A172 (cell line): ENCODE measurements at places on chromosomes 4 and X. TPM values are rescaled to one million over a fixed set of nuclear protein-coding genes. Genes with fewer than 3 reads are reported as not detected.

DNA sequence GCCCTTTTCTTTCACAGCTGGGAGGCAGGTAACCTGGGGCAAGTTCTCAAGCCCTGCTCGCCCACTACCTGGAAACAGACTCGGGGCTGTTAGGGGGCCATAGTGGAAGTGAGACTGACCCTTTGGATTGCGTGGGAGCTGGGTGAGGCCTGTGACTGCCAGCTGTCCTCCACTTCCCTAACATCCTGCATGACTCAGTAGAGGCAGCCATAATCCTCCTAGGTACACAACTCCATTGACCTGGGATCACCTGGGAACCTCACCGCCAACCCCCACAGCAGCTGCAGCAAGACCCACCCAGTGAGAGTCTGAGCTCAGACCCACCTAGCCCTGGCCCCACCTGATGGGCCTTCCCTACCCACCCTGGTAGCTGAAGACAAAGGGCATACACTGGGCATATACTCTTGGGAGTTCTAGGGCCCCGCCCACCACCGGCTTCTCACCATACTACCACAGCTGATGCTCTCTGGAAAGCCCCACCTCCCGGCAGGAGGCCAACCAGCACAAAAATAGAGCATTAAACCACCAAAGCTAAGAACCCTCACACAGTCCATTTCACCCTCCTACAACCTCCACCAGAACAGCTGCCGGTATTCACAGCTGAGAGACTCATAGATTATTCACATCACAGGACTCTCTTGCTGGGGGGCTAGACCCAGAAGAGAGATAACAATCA, 61.1 kb upstream of the DCTD start:
- peak; percentile 91 for DNase-seq

GRCh38 chr4:12965334-12965733, 518.8 kb downstream of the RAB28 start:
- DNase-seq, result no peak

DNA sequence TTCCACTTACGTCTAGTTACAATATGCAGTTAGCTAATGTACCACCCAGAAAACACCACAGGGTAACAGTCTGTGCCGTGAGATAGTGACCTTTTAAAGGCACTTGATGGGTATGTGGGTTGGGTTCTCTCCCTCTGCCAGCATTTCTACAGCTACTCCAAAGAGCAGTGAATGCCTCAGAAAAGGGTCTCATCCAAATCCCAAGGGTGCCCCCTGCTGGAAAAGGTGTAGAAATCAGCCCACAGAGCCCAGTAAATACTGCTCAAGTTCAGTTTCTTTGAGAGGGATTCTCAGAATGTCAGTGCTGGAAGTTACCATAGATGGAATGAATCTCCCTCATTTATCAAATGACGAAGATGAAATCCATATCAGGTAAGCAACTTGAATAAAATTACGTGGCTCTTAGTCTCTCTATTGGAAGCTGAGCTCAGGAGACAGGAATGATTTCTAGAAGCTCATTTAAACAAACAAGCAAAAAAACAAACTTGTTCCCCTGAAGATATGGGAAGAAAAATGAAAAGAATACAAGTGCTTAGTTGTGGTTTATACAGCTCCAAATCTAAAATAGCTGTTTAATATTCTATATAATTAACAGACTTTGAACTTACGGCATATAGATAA, 9.5 kb downstream of the RNF175 start:
- DNase-seq, result peak; percentile 59

DNA sequence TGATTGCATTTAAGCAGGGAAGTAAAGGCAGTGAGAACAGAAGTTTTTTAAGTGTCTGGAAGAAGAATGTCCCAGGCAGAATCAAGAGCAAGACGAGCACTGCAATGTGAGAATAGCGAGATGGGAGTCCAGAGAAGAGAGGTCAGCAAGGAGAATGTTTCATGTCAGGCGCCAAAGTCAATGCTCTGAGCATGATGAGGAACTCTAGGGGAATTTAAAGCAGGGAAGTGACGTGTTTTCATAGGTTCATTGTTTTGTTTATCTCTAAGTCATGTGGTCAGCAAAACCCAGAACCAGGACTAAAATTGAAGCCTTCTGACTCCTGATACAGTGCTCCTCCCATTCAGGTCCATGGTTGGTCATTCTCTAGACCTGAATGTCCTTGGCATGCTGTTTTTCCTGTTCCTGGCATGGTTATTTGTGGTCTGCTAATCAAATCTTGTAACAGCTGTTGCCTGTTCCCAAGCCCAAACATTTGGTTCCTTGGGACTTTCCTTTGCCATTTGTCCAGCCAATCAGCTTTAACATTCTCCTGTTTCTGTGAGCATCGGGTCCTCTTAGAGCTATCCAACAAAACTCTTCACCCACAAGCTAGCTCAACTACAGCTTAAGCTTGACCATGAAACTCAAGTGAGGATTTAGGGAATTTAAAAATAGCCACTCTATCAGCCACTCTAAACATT, 37.7 kb downstream of the PTCHD1 start:
- DNase-seq, result no peak

DNA sequence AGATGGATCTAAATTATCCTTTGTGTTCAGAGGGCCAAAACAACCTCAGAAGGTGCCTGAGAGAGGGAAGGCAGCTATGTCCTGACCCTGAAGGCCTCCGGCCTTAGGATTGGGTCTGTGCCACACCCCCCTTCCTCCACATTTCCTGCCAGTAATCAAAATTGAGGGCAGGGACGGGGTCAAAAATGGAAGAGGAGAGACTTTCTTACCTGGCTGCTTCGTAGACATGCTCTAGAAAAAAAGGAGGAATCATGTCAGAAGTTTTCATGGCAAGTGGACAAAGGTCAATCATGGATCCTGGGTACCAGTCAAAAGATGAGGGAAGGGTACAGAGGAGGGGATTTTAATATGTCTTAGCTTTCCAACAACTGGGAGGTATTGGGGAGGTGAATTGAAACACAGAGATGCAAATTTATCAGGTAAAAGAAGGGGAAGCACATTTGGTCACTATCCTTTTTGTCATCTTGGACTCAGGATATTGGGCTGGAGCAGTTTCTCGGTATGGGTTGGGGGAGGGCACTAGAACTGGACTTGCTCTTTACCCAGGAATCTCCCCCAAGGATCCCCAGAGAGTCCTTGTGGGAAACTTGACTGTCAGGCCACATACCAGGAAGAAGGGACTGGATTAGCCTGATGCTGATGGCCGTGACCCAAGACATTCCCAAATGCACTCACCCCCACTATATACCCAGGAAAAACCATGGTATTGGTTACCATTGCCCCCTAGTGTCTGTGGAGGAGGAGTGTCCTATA, 17.1 kb downstream of the VSIG4 start:
- DNase-seq, result no peak

DNA sequence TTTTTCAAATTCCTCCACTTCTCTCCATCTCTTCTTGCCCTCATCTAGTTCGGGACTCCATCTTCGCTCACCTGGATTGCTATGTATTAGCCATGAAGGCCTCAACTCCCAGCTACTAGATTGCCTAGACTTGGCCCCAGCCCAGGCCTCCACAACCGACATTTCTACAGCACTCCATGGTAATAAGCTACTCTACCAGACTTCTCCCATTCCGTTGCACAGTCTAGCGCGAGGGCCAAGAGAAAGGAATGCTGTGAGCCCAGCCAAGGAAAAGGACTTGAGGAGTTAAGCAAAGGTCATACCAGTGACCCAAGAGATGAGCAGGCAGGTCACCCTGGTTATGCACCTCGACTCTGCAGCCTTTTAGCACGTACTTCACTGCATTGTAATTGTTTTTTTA, 75.6 kb downstream of the SOWAHB start:
- DNase-seq, result no peak

DNA sequence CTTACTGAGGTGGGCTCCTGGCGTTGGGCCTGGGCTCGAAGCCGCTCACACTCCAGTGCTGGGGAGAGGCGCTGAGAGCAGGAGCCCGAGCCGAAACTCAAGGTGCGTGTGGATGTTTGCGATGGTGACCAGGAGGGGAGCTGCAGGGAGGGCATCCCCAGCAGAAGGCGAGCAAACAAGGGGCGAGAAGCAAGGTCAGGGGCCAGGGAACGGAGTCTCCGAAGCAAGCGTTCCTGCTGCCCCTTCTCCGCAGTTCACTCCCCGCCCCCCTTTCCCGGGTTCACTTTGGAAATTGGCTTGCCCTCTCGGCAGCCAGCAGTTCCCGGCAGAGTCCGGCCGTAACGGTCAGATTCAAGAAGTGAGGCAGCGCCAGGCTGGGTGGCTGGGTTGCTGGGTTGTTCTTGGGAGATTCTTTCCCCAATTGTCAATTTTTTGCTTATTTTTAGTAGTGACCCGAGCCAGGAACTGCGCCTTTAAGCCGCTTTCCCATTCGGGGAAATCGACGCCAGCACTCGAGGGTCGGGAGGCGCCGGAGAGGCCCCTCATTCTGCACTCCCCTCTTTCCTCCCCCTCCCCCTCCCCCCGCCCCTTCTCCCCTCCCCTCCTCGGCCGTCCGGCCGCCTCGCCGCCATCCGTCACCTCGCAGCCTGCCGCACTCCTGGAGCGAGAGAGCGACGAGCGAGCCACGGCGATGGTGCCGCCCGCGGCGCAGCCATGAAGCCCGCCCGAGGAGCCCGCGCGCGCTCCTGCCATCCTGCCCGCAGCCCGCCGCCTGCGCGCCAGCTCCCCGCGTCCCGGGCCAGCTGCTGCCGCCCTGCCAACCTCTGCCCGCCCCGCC, at the start of gene FRMPD3:
FRMPD3 (plus strand) TSS at position 655 of the 838 bp plus-strand sequence. CDS start 76,937 bp downstream, outside the sequence.
- no peak for DNase-seq

DNA sequence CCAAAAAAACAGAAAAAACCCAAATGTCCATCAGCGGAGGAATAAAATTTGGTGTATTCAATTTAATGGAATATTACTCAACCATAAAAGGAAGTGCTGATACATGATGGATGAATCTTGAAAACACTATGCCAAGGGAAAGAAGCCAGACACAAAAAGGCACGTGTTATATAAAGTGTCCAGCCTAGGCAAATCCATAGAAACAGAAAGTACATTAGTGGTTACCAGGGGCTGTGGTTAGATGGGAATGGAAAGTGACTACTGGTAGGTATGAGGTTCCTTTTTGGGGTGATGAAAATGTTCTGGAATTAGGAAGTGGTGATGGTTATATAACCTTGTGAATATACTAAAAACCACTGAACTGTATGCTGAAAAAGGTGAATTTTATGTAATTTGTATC, 3.5 kb upstream of the CDKL2 start:
- DNase-seq, result peak; percentile 8

IL2RG gene
- 0.22 and 1.4 TPM in 2 replicates for total RNA-seq

CCKAR gene
- not detected in 2 replicates for total RNA-seq

DNA sequence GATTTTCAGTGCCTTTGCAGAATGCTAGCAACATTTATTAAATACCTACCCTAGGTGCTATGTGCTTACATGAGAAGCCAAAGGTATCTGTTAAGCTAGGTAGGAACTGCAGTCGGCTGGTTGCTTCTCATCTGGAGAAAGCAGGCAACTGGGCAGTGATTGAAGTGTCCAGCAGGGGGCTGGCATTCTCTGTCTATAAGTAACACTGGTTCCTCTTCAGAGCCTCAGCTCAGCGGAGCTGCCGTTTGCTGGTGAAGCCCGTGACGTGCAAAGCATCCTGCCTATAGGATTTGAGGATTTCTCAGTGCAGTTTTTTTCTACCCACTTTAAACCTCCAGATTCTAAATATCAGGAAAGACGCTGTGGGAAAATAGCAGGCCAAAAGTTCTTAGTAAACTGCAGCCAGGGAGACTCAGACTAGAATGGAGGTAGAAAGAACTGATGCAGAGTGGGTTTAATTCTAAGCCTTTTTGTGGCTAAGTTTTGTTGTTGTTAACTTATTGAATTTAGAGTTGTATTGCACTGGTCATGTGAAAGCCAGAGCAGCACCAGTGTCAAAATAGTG, at the start of gene GRPR:
GRPR (plus strand) TSS at position 344 of the 565 bp plus-strand sequence. CDS start 389 bp downstream, outside the sequence.
- peak; percentile 93 for DNase-seq

FAM47A gene
- total RNA-seq, result not detected in 2 replicates

DNA sequence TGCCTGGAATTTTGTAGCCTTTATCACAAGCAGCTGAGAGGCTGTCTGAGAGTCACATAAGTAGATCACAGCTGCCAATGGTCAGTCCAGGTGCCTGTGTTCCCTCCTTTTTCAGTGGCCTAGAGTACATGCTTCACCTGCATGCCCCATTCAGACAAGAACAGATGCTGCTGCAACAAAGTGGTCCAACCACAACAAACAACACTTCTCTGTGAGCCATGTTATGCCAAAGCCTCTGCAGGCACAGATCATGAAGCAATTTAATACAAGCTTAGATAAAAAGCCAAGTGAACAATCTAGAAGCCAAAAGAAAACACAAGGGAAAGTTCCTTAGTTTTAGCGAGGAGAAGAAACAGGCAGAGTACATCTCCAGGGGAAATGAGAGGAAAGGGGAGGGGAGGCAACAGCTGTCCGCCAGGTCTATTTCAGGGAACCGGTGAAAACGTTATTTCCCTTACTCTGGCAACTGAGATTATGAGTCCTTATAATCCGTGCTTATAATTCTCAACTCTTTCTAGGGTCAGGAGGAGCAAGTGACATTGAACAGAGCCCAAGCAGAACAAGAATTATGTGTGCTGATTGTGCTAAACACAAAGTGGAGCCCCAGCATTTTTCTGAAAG, 92.6 kb downstream of the TSPAN5 start:
- no peak for DNase-seq

MPP1 gene
- total RNA-seq, result 50.5 and 60.5 TPM in 2 replicates

- no peak for DNase-seq
Measured at GRCh38 chr4:153528705-153529485, 62.7 kb downstream of the TMEM131L start.

- DNase-seq, result no peak
Measured at GRCh38 chr4:39818646-39819045, 120.7 kb downstream of the UBE2K start.

DNA sequence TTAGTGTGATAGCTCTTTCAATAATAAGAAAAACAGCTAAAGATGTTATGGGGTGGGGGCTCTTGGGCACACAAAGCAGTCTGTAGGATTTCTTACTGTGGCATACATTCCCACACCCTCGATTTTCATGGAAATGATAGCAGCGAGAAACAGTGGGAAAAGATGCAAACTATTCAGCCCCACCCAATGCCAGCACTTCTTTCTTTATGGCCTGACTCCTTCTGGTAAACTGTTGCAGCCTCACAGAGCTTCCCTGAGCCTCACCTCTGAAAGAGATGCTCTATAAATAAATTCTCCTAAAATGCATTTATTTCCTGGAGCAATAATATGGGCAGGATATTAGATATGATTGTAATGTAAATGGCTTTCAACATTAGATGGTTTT, 910 bp downstream of the ANK2 start:
- DNase-seq, result no peak
